ENCODE measurements at places on chromosomes 6 and 20. TPM values are rescaled to one million over a fixed set of nuclear protein-coding genes. Genes with fewer than 3 reads are reported as not detected.

OLIG3 gene
- polyA plus RNA-seq = not detected

KHDRBS2 gene
- 20.7 TPM for polyA plus RNA-seq

EEF1A2 gene
- polyA plus RNA-seq = 15.1 TPM

CASS4 gene
- polyA plus RNA-seq = not detected

HLA-DQB2 gene
- not detected for polyA plus RNA-seq

SLC16A10 gene
- polyA plus RNA-seq = 6.8 TPM

ATXN1 gene
- 6.9 TPM for polyA plus RNA-seq

ME1 gene
- 90.1 TPM for polyA plus RNA-seq

LY6G6C gene
- not detected for polyA plus RNA-seq

LY86 gene
- not detected for polyA plus RNA-seq

CD93 gene
- polyA plus RNA-seq = not detected

UNC5CL gene
- not detected for polyA plus RNA-seq

ZSCAN23 gene
- 1.2 TPM for polyA plus RNA-seq

NT5E gene
- polyA plus RNA-seq = 11.4 TPM

ETV7 gene
- not detected for polyA plus RNA-seq

FOXS1 gene
- not detected for polyA plus RNA-seq

ELOVL2 gene
- polyA plus RNA-seq = 9.4 TPM

FAM83C gene
- not detected for polyA plus RNA-seq

PLAGL1 gene
- 13.2 TPM for polyA plus RNA-seq

COL9A3 gene
- 1.8 TPM for polyA plus RNA-seq

KCNK16 gene
- polyA plus RNA-seq = not detected

TGM3 gene
- not detected for polyA plus RNA-seq

SGK1 gene
- 5.7 TPM for polyA plus RNA-seq

SLC26A8 gene
- 2.9 TPM for polyA plus RNA-seq

PHACTR1 gene
- polyA plus RNA-seq = 2.1 TPM

SYCP2L gene
- polyA plus RNA-seq = 0.15 TPM

LST1 gene
- polyA plus RNA-seq = not detected

ZNF391 gene
- polyA plus RNA-seq = 2.1 TPM

HLA-B gene
- polyA plus RNA-seq = 256 TPM

ADAM33 gene
- not detected for polyA plus RNA-seq

BMP7 gene
- polyA plus RNA-seq = 1.8 TPM

PLG gene
- polyA plus RNA-seq = not detected

LINC00237 gene
- not detected for polyA plus RNA-seq

NEURL2 gene
- not detected for polyA plus RNA-seq

HLA-DQA2 gene
- polyA plus RNA-seq = not detected

CCN6 gene
- polyA plus RNA-seq = 1.5 TPM

HTR1B gene
- polyA plus RNA-seq = not detected

SLA2 gene
- not detected for polyA plus RNA-seq

FNDC1 gene
- polyA plus RNA-seq = 0.36 TPM

LAMA4 gene
- polyA plus RNA-seq = 11.7 TPM

BCAS1 gene
- polyA plus RNA-seq = 2.6 TPM

SNHG17 gene
- 20.0 TPM for polyA plus RNA-seq

CDH4 gene
- 0.45 TPM for polyA plus RNA-seq

AVP gene
- not detected for polyA plus RNA-seq

UQCC2 gene
- polyA plus RNA-seq = 341 TPM

GPR63 gene
- polyA plus RNA-seq = 129 TPM

SLC35B2 gene
- 7.6 TPM for polyA plus RNA-seq

RALY gene
- 11.9 TPM for polyA plus RNA-seq

GGTLC1 gene
- not detected for polyA plus RNA-seq

RNF144B gene
- polyA plus RNA-seq = 1.4 TPM

EYS gene
- 0.91 TPM for polyA plus RNA-seq

RSPO3 gene
- 69.2 TPM for polyA plus RNA-seq
